Stimulated activated CD4-positive, alpha-beta T cell treated with anti-CD3 and anti-CD28 coated beads, Interleukin-4, amount 100 ng/mL, for 4 hours (primary cell): ENCODE measurements at places on chromosomes 6 and 20.

DNA sequence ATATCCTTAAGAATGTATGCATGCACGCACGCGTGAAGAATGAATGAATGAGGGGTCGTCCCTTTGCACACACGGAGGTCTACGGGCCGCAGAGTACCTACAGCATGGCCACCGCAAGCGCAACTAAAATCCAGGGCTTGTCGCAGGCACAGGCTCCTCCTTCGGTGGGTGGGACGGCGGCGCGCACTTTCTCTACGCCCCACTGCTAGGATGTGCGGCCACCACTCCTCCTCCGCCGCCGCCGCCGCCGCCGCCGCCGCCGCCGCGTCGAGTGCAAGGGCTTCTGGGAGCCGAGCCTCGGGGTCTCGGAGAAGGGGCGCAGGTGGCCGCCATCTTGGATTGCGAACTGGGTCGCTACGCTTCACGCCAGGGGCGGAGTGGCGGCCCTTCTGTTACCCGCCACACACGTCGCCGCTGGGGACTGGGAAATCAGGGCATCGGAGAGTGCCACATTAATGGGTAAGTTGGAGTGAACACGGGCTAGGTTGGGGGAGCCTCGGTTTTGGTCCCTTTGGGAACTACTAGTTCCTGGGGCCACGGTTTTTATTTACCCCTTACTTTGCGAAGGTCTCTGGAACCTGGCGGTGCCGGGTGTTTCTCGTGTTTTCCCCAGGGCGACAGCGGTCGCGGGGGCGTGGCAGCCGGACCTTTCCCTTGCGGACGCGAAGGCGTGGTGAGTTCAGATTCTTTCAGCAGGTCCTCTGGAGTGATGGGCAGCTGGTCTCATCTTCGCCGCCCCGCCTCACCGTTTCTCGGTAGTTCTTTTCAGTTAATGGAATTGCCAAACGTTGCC, at the start of gene KPNA5:
KPNA5 (plus strand) TSS at position 332 of the 793 bp plus-strand sequence; CDS start at position 456, 124 bp downstream.
- DNase-seq = peak; percentile 88

- no peak for DNase-seq
Observed at GRCh38 chr6:48658915-48659314, 547.9 kb upstream of the PTCHD4 start.

DNA sequence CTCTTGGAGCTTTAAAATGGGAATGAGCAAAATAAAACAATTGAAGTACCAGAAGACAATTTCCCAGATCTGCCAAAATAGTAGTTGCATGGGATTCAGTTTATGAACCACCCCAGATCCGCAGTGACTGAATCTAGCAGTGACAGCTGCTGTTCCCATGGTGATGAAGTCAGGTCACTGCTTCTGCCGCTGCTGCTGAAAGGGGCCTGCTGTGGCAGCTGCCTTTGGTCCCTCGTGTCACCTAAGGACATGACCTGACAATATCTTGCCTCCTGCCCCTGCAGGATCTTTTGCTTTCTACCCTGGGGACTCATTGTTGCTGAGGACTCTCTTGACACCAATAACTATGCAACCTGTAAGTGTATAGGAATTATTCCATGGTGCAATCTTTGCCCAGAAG, 34.3 kb upstream of the OGFRL1 start:
- DNase-seq = no peak

DNA sequence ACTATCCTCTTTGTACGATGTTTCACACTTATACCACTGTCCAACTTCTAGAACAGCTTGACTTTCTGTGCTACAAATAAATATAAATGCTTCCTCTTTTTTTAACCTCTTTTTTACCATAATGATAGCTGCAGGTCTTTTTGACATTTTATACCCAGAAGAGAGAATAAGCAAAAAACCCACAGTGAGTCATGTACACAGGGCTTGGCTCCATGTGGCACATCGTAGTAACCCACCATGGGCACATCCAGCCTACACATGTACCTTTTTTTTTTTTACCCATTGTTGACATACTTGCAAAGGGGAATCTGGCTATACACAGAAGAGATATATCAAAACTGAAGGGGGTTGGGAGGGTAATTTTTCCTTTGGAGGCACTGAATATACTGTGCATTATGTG, 59.5 kb upstream of the RSPO3 start:
- DNase-seq = no peak

DNA sequence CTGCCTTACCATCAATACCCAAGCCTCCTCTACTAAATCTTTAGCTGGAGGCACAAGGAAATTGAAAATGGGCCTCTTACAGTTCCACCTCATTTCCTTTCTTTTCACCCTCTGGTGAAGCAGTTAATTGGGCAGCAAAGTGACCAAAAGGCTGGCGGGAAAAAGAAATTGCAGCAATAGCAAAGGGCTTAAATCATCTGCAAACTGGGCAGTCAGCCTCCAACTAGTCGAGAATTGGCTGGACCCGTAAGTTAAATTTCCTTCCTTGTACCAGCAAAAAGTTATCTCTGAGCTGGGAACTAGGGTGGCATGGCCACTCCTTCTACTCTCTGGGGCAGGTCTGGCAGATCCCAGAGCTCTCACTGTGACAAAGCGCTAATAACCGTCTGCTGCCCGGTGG, 33.5 kb downstream of the GHRH start:
- DNase-seq = no peak

- DNase-seq = no peak
Observed at GRCh38 chr20:56014151-56014550, 8.8 kb upstream of the CBLN4 start.

GRCh38 chr6:72748759-72749158, 126.9 kb downstream of the KCNQ5 start:
- no peak for DNase-seq

DNA sequence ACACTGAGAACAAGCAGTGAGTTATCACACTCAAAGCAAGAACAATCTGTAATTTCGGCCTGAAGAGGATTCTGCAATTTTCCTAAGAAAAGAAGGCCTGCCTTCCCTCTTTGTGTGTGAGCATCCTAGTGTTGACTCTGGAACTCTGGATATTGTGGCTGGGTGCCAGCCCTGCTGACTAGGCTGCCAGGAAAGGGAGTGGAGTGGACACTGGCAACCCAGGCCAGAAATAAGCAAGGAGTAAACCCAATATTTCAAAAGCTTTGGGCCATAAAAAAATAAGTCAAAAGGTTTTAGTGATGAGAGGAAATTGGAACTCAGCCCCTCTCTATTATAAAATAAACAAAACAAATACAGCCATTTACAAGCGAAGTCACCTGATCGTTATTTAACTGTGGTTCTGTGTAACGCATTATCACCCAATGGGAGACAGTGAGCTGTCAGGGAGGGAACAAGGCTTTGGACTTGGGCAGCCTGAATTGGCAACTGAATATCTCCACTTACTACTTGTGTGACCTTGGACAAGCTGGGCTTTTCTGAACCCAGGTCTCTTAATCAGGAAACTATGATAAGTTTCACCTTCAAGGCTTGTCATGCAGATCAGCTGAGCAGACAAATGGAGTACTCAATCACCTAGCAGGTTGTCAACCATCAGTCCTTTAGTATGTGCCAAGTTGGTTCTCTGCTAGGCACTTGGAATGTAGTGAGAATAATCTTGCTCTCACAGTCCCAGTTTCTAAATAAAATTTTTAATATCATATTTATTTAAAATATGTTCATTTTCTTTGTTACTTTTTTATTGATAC, 196.2 kb downstream of the PAX1 start:
- no peak for DNase-seq

GRCh38 chr6:66508433-66508832, 801.4 kb upstream of the EYS start:
- DNase-seq = no peak

DNA sequence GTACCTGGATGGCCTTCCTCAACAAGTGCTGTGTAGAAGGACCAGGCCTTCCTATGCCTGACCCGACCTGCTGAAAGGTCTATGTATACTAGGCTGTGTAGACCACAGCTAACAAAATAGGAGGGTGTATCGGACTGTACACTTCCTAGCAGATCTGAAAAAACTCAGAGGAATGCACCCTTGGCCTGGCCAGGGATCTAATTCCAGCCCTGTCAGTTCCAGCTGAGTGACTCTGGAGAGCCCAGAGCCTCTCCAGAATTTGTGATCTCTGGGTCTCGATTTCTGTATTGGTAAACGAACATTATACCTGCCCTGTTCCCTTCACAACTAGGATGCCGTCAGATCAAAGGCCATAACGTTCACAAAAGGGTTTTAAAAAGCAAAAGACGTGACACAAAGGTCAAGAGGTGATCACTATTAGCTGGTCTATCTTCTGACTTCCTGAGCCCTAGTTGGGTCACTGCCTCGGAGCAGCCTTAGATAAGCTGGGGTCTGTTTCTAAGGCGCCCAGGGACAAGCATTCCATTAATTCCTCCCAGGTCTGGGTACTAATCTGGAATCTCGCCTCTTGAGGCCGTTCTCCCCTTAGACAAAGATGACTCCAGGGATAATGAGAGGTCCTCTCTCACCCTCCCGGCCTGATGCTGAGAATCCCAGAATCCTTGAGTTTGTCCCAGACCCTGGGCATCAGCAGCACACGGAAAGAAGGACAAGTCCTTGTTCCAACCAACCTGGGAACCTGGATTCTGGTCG, 13.9 kb downstream of the MTCH1 start:
- no peak for DNase-seq

DNA sequence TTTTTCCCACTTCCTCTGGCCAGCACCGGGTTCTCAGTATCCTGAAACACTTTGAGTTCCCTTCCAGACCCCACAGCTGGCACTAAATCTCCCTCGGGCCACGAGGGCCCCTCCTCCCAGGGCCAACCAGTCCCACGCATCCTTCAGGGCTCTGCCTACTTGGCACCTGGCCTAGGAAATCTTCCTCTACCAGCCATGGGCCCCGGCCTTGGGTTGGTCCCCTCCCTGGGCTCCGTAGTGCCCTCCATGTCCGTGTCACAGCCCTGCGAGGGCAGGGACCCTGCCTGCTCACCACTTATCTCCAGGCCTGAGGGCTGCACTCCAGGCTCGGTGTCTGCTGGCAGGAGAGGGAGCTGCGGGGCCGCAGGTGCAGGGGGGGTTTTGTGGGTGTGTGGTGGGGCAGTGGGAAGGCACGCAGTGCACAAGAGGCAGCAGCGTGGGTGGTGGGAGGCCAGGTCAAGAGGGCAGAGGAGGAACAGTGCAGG, 48.8 kb upstream of the CDH22 start:
- no peak for DNase-seq

DNA sequence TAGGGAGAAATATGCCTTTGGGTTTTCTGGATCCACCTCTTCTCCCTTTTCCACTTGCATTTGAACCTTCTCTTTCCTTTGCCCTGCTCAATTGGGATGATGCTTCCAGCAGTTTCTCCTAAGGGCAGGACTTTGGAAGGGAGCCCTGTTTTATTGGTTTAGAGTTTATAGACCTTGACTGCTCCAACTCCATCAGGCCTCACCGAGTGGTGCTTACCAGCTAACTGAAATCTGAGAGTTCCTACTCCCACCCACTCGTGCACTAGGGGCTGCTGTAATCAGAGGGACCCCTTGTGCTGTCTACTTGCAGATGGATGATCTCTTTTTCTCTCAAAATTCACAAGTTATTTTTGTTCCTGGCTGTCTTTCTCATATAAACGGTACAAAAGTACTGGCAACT, 121.3 kb upstream of the SLC22A16 start:
- DNase-seq = no peak

- no peak for DNase-seq
Observed at GRCh38 chr20:50721881-50722281, 9.5 kb upstream of the PARD6B start.

GRCh38 chr6:165830761-165831160, 167.7 kb upstream of the PDE10A start:
- DNase-seq = no peak

DNA sequence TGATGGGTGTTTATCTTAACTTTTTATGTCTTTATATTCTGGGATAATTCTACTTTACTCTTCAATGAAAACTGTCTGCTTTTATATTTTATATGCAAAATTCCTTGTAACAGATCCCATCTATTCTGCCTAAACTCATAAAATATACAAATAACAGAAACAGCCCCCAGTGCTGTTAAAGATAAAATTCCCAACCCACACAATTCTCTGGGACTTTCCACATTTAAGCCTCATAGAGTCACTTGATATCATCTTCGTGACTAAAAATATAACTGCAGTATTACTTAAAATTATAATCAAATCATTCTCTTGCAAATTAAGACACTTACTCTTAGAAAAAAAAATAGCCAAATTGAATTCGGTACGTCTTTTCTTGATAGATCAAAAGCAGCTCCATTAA, 60.2 kb downstream of the INSM1 start:
- no peak for DNase-seq

- DNase-seq = no peak
Observed at GRCh38 chr20:32516583-32517517, 68.3 kb downstream of the NOL4L start.

DNA sequence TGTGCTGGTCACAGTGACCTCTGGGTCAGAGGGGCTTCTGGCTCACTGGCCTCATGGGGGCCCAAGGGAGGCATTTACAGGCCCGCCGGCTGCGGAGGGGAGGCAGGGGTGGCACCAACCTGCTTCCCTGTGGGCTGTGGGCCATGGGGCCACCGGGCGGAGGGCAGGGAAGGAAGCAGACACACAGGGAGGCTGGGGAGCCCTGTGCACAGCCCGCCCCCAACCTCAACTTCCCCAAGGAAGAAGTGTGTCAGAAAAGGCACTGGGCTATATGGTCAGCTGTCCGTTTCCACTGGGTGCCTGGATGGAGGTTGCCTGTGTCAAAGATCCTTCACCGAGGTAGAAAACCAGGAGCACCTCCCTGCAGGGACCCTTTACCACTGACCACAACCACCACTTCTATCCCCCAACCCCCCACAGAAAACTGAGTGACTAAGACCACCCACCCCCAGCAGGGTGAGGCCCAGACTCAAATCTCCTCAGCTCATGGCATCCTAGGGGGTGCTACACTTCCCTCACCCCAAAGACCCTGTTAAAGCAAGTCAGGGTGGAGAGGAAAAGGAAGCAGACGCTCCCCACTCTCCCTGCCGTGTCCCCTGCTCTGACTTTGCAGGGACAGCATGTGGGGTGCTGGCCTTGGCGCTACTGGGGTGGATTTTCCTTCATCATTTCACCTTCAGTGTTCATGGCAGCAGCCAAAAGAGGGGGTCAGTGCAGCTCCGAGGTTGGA, 5.6 kb downstream of the CST3 start:
- DNase-seq = no peak
